ENCODE measurements at places on chromosomes 4 and X. TPM values are rescaled to one million over a fixed set of nuclear protein-coding genes. Genes with fewer than 3 reads are reported as not detected.

Gene UNC5C
- total RNA-seq: not detected

DNA sequence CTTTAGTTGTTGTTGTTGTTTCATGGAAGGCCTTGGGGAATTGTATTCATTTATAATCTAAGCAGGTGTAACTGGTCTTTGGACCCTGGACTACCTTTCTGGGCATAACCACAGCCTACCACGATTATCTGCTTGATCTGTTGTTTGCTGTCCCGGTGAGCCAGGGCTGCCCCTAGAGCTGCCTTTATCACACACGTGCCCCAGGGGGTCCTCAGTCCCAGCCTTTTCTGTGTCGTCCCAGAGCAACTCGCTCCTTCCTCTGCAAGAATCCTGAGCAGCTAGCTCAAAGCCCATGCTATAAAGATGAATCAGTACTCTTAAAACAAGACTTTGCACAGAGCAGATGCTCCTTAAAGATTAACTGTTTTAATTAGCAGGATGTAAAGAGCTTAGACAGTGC, 273.2 kb downstream of the EVC2 start:
- H3K27me3 ChIP-seq: peaks cover 9% of the 10 kb centered on the region
- DNase-seq: no peak

- H3K27me3 ChIP-seq: no peaks in the 10 kb centered on the region
- peak overlapping the region; percentile 6 for H3K4me3 ChIP-seq
- no peak overlapping the region for H3K27ac ChIP-seq
These were observed 123.2 kb upstream of the SCML1 start for GRCh38 chrX:17613979-17614588.

DNA sequence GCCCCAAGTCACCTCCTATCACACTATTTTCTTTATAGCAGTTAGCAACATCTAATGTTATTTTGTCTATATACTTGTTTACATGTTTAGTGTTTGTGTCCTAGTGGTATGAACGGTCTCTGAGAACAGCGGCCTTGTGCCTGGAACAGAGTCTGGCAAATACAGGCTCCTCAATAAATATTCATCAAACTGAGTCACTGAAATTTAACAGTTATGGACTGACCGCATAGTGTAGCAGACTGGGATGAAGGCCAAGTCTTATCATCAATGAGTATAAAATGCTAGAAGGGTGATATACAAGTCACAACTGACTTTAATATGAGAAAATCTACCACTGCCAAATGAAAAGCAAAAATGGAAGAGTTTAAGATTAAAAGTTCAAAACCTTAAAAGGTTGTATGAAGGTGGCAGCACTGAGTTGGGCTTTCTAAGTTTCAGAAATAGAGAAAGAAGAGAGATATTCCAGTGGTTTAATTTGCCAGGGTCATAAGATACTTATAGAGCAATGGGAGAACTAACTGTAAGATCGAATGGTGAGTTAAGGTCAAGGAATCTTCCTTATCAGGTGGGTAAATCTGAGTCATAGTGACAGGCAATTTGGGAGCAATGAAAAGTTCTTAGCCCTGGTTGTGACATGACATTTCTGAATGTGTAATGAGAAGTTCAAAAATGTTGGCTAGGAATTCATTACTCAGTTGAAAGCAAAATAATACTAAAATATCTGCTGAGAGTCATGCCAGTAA, 34.9 kb downstream of the ELOVL6 start:
- no peaks in the 10 kb centered on the region for H3K36me3 ChIP-seq
- H3K27me3 ChIP-seq: no peaks in the 10 kb centered on the region
- H3K4me3 ChIP-seq: peak overlapping the region; percentile 3
- peaks cover 42% of the 10 kb centered on the region for H3K4me1 ChIP-seq
- peak overlapping the region; percentile 99 for H3K27ac ChIP-seq

Gene ETFDH
- total RNA-seq: 26.8 TPM

GRCh38 chrX:132184871-132185270, 34.4 kb downstream of the RAP2C start:
- H3K4me1 ChIP-seq: peaks cover 2% of the 10 kb centered on the region
- no peak overlapping the region for H3K4me3 ChIP-seq
- no peak for DNase-seq
- H3K27me3 ChIP-seq: no peaks in the 10 kb centered on the region
- no peak overlapping the region for H3K27ac ChIP-seq
- no peaks in the 10 kb centered on the region for H3K36me3 ChIP-seq

DNA sequence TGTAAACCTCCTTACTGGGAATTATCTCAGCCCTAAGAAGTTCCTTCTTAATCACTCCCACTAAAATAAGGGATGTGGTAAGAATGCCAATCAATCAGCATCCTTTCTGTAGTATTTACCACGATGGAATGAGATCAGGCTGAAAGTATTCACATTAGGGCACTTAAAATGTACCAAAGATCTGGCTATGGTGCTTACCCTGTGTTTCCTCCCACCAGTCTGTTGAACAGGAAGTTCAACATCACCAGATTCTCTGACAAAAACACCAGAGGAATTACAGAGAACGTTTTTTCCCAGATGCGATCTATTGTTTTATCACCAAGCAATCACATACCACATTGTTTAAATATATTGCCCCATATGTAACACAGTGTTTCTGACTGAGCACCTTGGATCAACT, 2.1 kb upstream of the CLCN3 start:
- peaks cover 60% of the 10 kb centered on the region for H3K4me1 ChIP-seq
- peak overlapping the region; percentile 99 for H3K27ac ChIP-seq
- no peak for DNase-seq
- no peaks in the 10 kb centered on the region for H3K27me3 ChIP-seq

Measured in naive thymus-derived CD8-positive, alpha-beta T cell (primary cell).